ENCODE measurements at places on chromosomes 11 and 22.

GRCh38 chr11:11209967-11210366, 143.1 kb downstream of the CSNK2A3 start:
- no peak for DNase-seq

GRCh38 chr11:32396991-32397390, 38.3 kb downstream of the WT1 start:
- DNase-seq, result no peak

DNA sequence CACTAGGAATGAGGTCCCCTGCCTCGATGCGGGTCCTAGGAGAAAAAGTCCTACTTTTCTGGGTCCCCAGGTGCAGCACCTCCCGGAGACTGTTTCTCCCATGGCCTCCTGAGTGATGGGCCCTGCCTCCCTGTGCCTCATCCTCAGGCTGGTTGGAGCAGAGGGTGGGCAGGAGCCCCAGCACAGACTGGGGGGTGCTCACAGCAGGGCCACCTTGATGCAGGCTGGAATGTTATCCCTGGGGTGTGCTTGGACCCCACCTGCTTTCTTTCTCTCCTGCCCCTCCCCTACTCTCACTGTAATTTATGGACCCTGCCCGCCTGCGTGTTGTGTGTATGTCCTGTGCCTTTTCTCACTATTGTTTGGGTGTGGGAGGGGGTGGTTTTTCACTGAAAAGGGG, 8.1 kb downstream of the SHISA8 start:
- DNase-seq, result no peak

- no peak for DNase-seq
Observed at GRCh38 chr11:7936615-7937014, 4.9 kb downstream of the OR10A3 start.

DNA sequence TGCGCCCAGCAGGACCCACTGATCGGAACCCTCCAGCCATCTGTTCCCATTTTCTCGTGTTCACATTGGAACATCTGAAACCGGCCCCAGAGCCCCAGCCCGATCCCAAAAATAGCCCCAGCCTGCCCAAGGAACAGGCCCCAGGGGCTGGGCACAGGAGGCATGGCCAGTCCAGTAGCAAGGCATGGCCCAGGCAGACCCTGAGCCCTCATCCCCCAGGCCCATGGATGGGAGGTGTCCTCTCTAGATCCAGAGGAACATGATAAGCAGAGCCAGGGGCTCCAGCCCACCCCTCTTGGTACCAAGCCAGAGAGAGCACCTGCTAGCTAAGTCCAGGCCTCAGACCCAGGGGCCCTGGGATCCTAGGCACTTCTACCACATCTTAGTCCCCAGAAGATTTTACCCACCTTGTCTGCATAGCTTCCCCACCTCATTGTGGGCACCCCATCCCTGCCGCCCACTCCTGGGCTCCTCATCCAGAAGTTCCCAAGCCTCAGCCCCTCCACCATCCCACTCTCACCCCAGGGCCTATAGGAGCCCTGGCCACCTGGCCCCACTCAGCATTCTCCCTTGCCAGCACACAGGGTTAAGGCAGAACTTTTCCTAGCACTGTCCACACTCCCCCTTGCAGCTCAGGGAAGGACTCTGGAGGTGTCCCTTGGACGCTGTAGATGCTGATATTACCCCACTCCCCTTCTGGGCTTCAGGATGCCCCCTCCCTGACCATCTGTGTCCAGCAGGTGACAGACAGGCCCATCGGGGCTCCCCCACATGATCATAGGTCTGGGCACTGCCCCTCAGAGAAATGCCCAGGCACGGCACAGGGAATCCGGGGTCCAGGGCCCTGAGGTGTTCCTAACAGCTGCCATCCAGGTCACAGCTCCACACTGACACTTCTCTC, 9.5 kb downstream of the BCL9L start:
- no peak for DNase-seq

- DNase-seq, result no peak
Observed at GRCh38 chr11:29395555-29396072, 621.2 kb downstream of the KCNA4 start.

All from NCI-H524 treated with DMSO at 0.1 percent for 48 hours (cell line).